ENCODE measurements at places on chromosomes 12 and 14. TPM values are rescaled to one million over a fixed set of nuclear protein-coding genes. Genes with fewer than 3 reads are reported as not detected.

Gene GZMH
- not detected for total RNA-seq

Gene DIO3
- not detected for total RNA-seq

Gene CACNA2D4
- total RNA-seq = 1.5 TPM

Gene KIF5A
- total RNA-seq = 0.66 TPM

Gene EEA1
- 27.5 TPM for total RNA-seq

Gene PDE3A
- 2.6 TPM for total RNA-seq

Gene SSTR1
- 1.2 TPM for total RNA-seq

Gene TMBIM4
- total RNA-seq = 65.8 TPM

Gene INHBC
- total RNA-seq = not detected

Gene TAS2R46
- 6.3 TPM for total RNA-seq

Gene TAS2R30
- 3.6 TPM for total RNA-seq

Gene NAV3
- total RNA-seq = 41.2 TPM

Gene TAC3
- total RNA-seq = not detected

Gene AHNAK2
- total RNA-seq = 407 TPM
